Aorta (tissue), 5 donors: ENCODE measurements at places on chromosomes 3 and 15. TPM values are rescaled to one million over a fixed set of nuclear protein-coding genes. Genes with fewer than 3 reads are reported as not detected.

MOBP gene
- total RNA-seq = not detected

RYR3 gene
- total RNA-seq = 15.6 TPM

ST6GAL1 gene
- 80.3 TPM for total RNA-seq

SOX14 gene
- total RNA-seq = not detected

TRMT10C gene
- total RNA-seq = 14.8 TPM

MYZAP gene
- 4.2 TPM for total RNA-seq

MESP2 gene
- total RNA-seq = not detected

ATP13A4 gene
- total RNA-seq = 0.10 TPM

GRM2 gene
- total RNA-seq = 0.52 TPM

ZPLD1 gene
- total RNA-seq = 0.84 TPM

LEKR1 gene
- 0.30 TPM for total RNA-seq

GRCh38 chr3:64244011-64244942, 19.0 kb upstream of the PRICKLE2 start:
- H3K4me1 ChIP-seq = peaks cover 2% of the 10 kb centered on the region
- H3K27me3 ChIP-seq = no peaks in the 10 kb centered on the region
- no peak for DNase-seq
- no peaks in the 10 kb centered on the region for H3K36me3 ChIP-seq

DNA sequence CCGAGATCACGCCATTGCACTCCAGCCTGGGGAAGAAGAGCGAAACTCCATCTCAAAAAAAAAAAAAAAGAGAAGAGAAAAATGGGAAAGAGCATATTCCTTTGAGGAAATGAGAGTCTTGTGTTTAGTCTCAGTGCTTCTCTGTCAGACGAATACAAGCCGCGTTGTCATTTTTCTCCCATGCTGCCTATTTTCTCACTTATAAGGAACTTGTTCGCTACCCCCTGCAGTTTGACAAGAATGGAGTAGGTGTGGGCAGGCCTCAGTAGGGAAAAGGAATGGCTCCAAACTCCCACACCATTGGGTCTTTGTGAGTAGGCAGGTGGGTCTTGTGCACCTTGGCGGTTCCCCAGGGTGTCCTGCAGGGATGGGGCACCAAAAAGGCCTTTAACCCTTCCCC, 6.5 kb downstream of the GPR160 start:
- H3K4me3 ChIP-seq = no peak overlapping the region
- H3K27me3 ChIP-seq = no peaks in the 10 kb centered on the region
- no peak for DNase-seq
- H3K36me3 ChIP-seq = no peaks in the 10 kb centered on the region
- no peaks in the 10 kb centered on the region for H3K4me1 ChIP-seq

DNA sequence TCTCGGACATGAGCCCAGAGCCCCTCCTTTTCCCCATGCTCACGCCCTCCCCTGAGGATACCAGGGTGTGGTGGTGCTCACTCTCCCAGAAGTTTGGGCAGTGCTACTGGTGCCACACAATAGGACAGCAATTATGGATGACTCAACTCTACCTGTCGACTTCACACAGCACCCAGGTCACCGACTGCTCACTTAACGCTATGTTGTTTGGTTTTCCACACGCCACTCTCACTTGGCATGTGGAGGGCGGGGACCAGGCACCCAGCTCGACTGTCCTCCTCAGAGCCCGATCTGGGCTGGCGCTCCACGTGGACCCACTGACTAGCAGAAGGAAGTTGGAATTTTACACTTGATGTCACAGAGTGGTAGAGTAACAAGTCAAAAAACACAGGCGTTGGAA, 30.9 kb downstream of the STIMATE start:
- no peak overlapping the region for H3K4me3 ChIP-seq
- no peak overlapping the region for H3K27ac ChIP-seq
- no peak for DNase-seq
- no peaks in the 10 kb centered on the region for H3K27me3 ChIP-seq
- no peaks in the 10 kb centered on the region for H3K36me3 ChIP-seq
- no peaks in the 10 kb centered on the region for H3K4me1 ChIP-seq

GRCh38 chr3:11558918-11559815, 84.5 kb downstream of the VGLL4 start:
- DNase-seq = no peak
- H3K27me3 ChIP-seq = no peaks in the 10 kb centered on the region
- no peak overlapping the region for H3K4me3 ChIP-seq

DNA sequence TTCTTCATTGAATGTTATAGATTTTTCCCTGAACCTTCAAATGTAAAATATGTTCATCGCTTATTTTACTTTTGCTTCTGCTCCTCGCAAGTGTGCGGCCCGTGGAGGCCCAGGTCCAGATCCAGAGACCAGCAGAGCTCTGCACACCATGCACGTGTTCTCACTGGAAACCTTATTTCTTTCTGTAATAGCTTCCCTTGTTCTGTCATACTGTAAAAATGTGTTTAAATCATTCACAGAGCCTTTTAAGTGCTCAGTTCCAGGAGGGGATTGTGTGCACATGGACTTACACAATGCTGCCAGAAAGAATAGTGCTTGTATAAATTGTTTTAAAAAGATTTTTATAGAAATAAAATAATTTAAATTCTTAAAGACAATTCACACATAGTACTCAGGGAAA, 359.3 kb downstream of the GABRG3 start:
- H3K36me3 ChIP-seq = no peaks in the 10 kb centered on the region
- H3K27ac ChIP-seq = no peak overlapping the region
- H3K4me1 ChIP-seq = no peaks in the 10 kb centered on the region
- H3K27me3 ChIP-seq = no peaks in the 10 kb centered on the region
- DNase-seq = no peak
- H3K4me3 ChIP-seq = no peak overlapping the region

DNA sequence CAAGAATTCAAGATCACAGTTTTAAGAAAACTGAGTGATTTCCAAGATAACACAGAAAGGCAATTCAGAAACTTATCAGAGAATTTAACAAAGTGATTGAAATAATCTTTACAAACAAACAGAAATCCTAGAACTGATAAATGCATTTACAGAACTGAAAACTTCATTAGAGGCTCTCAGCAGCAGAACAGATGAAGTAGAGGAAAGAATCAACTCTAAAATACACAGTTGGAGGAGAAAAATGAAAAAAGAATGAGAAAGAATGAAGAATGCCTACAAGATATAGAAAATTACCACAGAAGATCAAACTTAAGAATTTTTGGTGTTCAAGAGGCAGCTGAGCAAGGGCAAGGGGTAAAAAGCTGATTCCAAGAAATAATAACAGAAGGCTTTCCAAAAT, 168.8 kb downstream of the POLR2M start:
- H3K27ac ChIP-seq = no peak overlapping the region
- no peak overlapping the region for H3K4me3 ChIP-seq
- no peaks in the 10 kb centered on the region for H3K36me3 ChIP-seq
- H3K4me1 ChIP-seq = no peaks in the 10 kb centered on the region
- H3K27me3 ChIP-seq = no peaks in the 10 kb centered on the region

GRCh38 chr3:72288955-72289691, 504.2 kb upstream of the PROK2 start:
- no peaks in the 10 kb centered on the region for H3K36me3 ChIP-seq
- H3K27me3 ChIP-seq = no peaks in the 10 kb centered on the region
- H3K4me3 ChIP-seq = no peak overlapping the region
- no peak overlapping the region for H3K27ac ChIP-seq

DNA sequence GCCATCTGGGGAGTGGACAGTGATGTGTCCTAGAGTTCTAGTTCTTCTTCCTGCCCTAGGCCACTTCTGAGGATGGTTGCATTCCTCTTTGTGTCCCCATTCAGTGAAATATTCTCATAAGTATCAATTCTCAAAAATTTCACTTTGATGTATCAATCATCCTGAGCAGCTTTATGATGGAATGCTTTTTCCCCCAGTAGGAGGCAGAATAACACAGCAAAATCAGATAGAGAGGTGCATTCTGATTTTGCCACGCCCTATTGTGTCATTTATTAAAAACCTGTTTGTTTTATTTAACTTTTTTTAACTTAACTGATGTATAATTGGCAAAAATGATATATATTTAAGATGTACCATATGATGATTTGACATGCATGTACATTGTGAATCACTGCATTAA, 656.0 kb upstream of the GRM7 start:
- no peak overlapping the region for H3K27ac ChIP-seq
- DNase-seq = no peak
- no peaks in the 10 kb centered on the region for H3K36me3 ChIP-seq
- H3K27me3 ChIP-seq = no peaks in the 10 kb centered on the region
- no peaks in the 10 kb centered on the region for H3K4me1 ChIP-seq
- H3K4me3 ChIP-seq = no peak overlapping the region

GRCh38 chr15:69920221-69920620, 177.5 kb downstream of the TLE3 start:
- no peaks in the 10 kb centered on the region for H3K27me3 ChIP-seq
- H3K36me3 ChIP-seq = no peaks in the 10 kb centered on the region
- no peak for DNase-seq
- no peak overlapping the region for H3K4me3 ChIP-seq
- no peaks in the 10 kb centered on the region for H3K4me1 ChIP-seq

DNA sequence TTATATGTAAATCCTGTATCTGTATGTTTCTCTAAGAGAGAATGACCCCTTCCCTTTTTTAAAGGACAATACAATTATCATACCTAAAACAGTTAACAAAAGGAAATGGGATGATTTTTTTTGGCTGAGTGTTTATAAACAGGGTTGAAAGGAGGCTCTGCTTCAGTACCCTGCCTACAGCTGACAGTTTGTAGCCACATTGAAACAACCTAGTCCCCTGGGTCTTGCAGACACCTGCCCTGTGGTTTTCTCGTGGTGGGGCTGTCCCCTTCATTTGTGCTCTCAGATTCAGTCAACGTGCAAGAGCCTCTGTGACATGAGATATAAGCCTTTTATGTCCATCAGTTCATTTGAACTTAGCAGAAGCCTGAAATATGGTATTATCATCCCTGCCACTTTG, 2.3 kb upstream of the HMCES start:
- peaks cover 15% of the 10 kb centered on the region for H3K36me3 ChIP-seq
- no peaks in the 10 kb centered on the region for H3K4me1 ChIP-seq
- H3K4me3 ChIP-seq = no peak overlapping the region
- H3K27ac ChIP-seq = no peak overlapping the region

- H3K27me3 ChIP-seq = no peaks in the 10 kb centered on the region
- no peaks in the 10 kb centered on the region for H3K4me1 ChIP-seq
- no peaks in the 10 kb centered on the region for H3K36me3 ChIP-seq
- no peak overlapping the region for H3K27ac ChIP-seq
These were observed 3.4 kb upstream of the TPM1 start for GRCh38 chr15:63038926-63039673.

DNA sequence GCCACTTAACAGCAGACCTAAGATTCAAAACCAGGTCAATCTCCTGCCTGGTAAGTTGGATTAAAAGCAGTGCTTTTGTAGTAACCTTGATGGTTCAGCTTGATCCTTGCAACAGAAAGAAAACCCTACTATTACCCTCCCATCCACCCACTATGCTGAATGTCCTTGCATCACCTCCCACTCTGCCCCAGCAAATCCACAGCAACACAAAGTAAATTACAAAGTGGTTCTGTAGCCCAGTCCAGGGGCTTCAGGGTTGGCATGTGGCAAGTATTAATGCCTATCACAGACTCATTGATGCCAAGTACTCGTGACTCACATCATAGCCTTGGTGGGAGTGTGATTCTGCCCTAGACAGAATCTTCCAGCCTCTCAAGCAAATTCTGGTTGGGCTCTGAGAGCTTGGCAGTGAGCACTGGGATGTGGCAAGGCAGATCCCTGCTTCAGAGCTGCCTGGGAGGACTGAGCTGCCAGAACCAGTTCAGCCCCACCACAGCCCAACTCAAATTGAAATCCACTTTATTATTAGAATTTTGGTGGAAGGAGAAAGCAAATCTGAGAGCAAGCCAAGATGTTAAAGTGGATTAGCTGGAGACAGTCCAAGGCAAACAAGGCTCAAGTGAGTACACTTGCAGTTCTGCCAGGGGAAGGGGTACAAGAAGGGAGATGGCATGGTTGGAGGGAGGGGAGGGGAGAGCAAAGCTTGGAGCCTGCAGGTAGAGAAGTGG, 225.8 kb upstream of the UMPS start:
- H3K27ac ChIP-seq = no peak overlapping the region
- H3K36me3 ChIP-seq = peaks cover 2% of the 10 kb centered on the region
- peaks cover 2% of the 10 kb centered on the region for H3K4me1 ChIP-seq
- H3K4me3 ChIP-seq = no peak overlapping the region
- no peaks in the 10 kb centered on the region for H3K27me3 ChIP-seq

GRCh38 chr3:15815696-15816095, 17.9 kb upstream of the ANKRD28 start:
- DNase-seq = no peak
- H3K4me1 ChIP-seq = no peaks in the 10 kb centered on the region
- H3K36me3 ChIP-seq = no peaks in the 10 kb centered on the region
- H3K27me3 ChIP-seq = no peaks in the 10 kb centered on the region
- no peak overlapping the region for H3K4me3 ChIP-seq

GRCh38 chr3:125119752-125120378, 64.1 kb upstream of the HEG1 start:
- no peaks in the 10 kb centered on the region for H3K36me3 ChIP-seq
- no peak overlapping the region for H3K4me3 ChIP-seq
- H3K4me1 ChIP-seq = no peaks in the 10 kb centered on the region
- no peaks in the 10 kb centered on the region for H3K27me3 ChIP-seq
- DNase-seq = no peak

DNA sequence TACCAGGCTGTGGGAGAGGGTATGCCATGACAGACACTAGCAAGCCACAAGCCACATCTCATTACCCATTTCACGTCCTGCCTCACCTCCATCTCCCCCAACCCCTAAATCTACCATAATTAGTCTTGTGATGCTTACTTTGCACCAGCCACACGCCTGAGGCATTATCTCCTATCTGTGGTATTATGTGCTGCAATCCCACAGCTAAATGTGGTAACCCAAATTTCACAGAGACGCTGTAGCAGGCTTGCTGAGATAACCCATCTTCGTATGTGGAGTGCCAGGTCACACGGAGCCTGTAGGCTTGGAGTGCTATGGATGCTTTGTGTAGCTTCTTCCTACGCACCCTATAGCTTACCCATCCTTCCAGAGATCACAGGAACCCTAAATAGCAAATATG, 256.7 kb upstream of the KCNH8 start:
- H3K4me1 ChIP-seq = no peaks in the 10 kb centered on the region
- no peaks in the 10 kb centered on the region for H3K36me3 ChIP-seq
- H3K4me3 ChIP-seq = no peak overlapping the region
- H3K27me3 ChIP-seq = no peaks in the 10 kb centered on the region
- H3K27ac ChIP-seq = no peak overlapping the region

- H3K27ac ChIP-seq = no peak overlapping the region
- DNase-seq = no peak
- H3K4me3 ChIP-seq = no peak overlapping the region
- H3K4me1 ChIP-seq = peaks cover 12% of the 10 kb centered on the region
- no peaks in the 10 kb centered on the region for H3K36me3 ChIP-seq
These were observed 24.7 kb downstream of the NPTN start for GRCh38 chr15:73608475-73608874.

GRCh38 chr3:194056731-194057415, 79.1 kb upstream of the HES1 start:
- H3K4me1 ChIP-seq = no peaks in the 10 kb centered on the region
- no peak for DNase-seq
- no peak overlapping the region for H3K27ac ChIP-seq
- H3K4me3 ChIP-seq = no peak overlapping the region
- no peaks in the 10 kb centered on the region for H3K27me3 ChIP-seq

- H3K27ac ChIP-seq = no peak overlapping the region
- H3K36me3 ChIP-seq = no peaks in the 10 kb centered on the region
- DNase-seq = no peak
These were observed 13.3 kb downstream of the DUOX1 start for GRCh38 chr15:45143056-45143455.
